Right renal cortex interstitium (tissue), 3 donors: ENCODE measurements at places on chromosomes 6 and 20. TPM values are rescaled to one million over a fixed set of nuclear protein-coding genes. Genes with fewer than 3 reads are reported as not detected.

DNA sequence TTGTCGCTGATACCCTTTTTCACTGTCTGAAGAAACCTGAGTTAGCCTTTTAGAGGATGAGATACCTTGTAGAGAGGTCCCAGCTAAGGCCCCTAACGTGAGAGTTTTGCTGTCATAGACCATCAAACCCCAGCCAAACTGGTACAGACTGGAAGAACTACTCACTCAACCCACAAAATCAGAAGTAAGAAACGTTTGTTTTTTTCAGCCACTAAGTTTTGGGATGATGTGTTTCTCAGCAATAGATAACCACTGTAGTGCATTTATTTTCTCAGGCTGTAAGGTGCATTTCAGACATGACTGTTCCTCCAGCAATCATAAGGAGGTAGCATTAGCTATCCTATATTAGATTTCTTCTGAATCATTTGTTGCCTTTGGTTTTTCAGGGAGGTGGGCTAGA lies 407.3 kb upstream of the FLRT3 start:
- DNase-seq = no peak

ADGRF5 gene
- polyA plus RNA-seq = 31.0 TPM

DNA sequence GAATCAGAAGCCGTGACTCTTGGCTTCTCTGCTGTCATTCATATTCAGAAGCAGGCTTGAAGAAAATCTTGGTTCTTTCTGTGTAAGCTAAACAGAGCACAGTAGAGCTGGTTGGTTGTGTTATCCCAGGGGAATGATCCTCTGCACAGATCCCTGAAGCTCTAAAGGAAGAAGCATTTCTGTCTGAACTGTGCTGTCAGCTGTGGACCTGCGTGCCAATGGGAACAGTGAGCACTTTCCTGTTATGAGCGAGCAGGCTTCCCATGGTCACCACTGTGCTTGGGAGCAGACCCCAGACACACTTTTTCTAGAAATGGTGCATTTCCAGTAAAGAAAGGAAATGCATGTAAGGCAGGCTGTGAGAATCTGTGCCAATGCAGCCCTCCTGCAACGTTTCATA lies 490.2 kb downstream of the EPM2A start:
- DNase-seq = no peak

DNA sequence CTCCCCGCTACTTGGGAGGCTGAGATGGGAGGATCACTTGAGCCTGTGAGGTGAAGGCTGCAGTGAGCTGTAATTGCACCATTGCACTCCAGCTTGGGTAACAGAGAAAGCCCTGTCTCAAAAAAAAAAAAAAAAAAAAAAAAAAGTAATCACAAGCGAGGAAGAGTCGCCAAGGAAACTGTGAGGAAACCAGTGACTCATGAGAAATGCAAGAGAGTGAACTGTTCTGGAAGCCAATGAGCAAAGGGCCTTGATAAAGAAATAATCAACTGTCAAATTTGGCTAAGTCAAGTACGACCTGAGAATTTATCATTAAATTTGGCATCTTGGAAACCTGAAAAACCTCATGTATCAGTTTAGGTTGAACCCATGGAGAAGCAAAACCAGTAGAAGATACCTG lies 16.1 kb upstream of the LAMP5 start:
- no peak for DNase-seq

DNA sequence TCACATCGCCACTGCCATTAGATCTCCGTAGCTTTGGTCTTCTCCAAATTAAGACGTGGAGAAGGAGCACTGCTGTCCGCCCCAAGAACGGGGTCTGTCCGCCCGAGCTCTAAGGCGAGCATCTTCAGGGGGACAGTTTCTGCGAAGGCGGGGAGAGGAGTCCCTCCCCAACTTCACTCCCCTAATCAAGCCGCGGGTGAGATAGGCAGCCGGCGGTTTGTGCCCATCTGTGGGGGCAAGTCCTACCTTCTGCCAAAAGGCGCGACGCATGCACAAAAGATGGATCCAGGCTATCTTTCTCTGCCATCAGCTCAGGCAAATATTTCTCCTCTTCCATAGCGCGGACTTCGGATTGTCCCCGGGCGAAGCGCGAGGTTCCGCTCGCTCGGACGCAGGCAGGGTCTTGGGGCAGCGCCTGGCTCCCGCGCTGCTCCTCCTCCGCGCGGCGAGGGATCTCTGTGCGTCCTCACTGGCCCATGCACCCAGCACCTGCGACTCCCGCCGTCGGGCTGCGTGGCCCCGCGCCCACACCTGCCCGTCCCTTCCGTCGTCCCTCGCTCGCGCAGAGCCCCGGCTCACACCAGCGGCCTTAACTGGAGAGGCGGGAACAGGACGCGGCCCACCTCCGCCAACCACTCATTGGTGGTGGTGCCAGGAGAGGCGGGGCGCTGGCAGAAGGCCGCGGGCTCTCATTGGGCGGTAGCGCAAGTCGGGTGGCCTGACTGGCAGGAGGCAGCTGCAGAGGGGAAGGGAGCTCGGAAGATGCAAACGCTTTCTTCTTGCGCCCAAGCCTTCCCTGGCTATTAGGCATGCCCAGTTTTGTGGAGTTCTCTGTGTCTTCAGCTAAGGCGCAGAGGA lies at the start of gene KHDRBS2:
Gene KHDRBS2, minus strand, starts transcription at position 614 of the 858 bp plus-strand sequence.
- peak; percentile 34 for DNase-seq
